CD4-positive, alpha-beta T cell treated with Interleukin-17A for 1 hour (primary cell): ENCODE measurements at places on chromosomes 16 and 17.

GRCh38 chr16:1167276-1168107, 14.6 kb downstream of the CACNA1H start:
- no peak for DNase-seq

DNA sequence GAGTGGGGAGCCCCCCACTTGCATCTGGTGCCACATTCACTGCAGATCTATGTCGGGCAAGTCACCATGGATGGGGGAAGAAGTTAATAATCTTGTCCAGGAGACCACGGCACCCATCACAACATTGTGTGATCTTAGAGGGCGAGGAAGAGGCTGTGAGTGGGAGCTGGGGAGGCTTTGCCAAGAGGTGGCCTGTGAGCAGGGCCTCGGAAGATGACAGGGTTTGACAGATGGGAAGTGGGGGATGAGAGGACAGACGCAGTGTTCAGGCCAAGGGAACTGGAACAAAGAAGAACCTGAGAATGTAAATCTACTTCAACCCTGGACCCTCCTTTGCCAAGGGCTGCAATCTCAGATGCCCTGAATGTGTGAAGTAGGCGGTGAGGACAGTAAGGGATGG, 12.4 kb downstream of the ACE start:
- no peak for DNase-seq

DNA sequence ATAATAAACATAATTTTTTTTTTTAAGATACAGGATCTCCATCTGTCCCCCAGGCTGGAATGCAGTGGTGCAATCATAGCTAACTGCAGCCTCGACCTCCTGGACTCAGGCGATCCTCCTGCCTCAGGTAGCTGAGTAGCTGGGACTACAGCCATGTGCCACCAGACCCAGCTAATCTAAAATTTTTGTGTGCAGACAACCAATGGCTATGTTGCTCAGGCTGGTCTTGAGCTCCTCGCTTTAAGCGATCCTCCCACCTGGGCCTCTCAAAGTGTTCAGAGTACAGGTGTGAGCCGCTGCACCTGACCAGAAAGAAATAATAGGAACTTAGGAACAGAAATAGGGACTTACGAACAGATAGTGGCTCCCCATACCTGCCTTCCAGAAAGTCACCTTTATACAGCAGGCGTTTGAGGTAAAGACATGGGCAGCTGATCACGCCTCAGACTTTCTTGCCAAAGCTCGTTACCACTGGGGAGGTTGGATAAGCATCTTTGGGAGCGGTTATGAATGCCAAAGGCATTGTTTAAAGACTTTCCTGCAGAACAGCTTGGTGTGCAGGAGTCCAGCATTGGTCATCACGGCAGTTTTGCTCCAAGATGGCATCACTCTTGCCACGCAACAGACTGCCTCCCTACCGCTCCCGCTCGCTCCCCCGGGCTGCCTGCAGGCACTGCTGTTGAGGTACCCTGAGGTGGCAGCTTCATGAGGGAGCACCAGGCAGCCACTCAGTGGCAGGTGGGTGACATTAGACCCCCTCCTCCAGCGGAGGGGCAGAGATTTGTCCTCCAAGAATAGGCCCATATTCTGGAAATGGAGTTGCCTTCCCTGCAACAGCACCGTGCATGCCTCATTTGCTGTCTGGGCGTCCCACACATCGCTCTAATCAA, 13.6 kb downstream of the COX4I1 start:
- no peak for DNase-seq

DNA sequence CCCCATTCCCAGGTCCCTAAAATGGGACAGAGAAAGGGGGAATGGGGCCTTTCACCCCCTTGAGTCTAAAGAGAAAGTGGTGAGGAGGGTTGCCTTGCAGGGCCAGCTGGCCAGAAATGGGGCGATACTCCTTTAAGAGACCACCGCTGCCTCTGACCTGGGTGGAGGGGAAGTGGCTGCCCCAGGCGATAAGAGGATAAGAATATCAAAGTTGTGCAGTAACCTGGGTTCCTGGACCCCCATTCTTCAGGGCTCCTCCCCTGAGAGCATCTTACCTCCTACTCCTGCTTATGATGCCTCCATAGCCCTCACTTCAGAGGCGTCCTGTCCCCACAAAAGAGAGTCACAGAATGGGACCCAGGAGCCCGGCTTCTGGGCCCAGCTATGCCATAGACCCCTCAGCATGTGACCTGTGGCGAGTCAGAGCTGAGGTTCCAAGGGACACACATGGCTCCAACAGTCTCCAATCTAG, 5.2 kb upstream of the TSPOAP1 start:
- peak; percentile 46 for DNase-seq

DNA sequence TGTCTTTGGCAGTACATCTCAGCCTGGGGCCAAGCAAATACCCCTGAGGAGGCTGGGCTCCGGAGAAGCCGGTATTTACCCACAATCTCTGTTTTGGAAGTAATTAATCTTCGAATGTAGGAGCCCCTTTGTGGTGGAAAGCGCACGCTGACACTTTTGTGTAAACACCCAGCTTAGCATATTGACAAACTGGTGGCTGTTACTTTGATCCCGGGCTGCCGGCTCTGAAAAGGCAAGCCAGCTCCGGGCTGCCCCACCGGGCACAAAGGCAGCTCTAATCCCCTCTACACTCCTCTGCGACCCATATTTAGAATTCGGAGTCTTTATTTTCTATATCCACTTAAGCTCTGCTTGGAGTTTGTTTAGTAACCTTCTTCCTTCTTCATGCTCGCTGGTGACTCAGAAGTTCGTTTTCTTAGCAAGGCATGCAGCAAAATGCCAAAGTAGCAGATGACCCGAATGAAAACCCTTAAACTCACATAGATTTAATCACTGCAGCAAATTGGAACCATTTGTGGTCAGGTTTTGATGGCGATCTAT, 144.0 kb upstream of the IRX3 start:
- no peak for DNase-seq

GRCh38 chr17:19263641-19264051, 26.5 kb downstream of the EPN2 start:
- no peak for DNase-seq

DNA sequence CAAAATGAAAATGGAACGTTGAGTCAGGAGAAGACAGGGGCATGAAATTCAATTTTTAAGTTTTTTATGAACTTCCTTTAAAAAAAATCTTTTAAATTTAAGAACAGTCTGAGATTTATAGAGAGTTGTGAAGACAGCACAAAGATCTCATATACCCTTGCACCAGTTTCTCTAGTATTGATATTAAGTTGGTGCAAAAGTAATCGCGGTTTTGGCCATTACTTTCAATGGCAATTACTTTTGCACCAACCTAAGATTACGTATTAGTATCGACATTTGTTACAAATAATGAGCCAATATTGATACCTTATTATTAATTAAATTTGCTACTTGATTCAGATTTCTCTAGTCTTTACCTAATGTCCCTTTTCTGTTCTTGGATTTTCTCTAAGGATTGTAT, 684.4 kb upstream of the CDH8 start:
- no peak for DNase-seq

DNA sequence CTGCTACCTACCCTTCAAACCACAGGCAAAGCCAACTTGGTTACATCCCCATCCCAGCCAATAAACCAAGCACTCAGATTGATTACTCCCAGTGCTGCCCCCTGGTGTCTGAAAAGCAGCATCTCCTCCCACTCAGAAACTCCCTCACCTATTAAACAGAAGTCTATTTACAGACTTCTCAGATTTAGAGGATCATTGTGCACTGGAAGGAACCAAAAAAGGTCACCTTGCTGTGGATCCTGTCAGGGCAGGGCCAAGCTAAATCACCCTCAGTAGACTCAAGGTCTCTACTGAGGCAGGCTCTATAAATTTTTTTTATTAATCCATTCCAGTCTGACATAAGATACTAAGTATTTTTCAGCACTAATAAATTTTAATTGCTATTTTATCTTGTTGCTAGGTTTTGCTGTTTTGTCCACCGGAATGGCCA, 17.6 kb downstream of the HIGD1B start:
- DNase-seq, result peak; percentile 79

GRCh38 chr16:48687421-48688038, 77.5 kb upstream of the N4BP1 start:
- peak; percentile 14 for DNase-seq

- DNase-seq, result no peak
Measured at GRCh38 chr17:29240968-29241963, 5.4 kb upstream of the CRYBA1 start.

DNA sequence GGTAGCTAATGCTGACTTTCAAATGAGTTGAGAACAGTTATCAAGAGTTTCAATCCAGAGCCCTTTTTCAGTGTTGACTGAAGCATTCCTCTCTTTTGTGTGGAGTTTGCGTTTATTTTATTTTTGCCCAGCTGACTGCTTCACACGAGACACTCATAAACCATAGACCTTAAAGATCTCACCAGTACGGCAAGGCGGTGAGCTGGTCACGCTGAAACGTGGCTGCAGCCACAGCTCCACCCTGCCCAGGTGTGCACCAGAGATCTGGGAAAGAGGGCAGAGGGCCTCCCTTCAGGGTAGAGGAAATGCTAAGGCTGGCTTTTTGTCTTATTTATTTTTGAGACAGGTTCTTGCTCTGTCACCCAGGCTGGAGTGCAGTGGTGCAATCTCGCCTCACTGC, 112.2 kb downstream of the AATF start:
- DNase-seq, result no peak

GRCh38 chr16:81511371-81511770, 66.8 kb downstream of the CMIP start:
- no peak for DNase-seq

GRCh38 chr17:13592427-13592826, 9.3 kb downstream of the HS3ST3A1 start:
- DNase-seq, result no peak

GRCh38 chr16:4266372-4266771, 6.5 kb downstream of the TFAP4 start:
- peak; percentile 10 for DNase-seq
